Vagina (tissue), 2 donors: ENCODE measurements at places on chromosomes 11 and 22. TPM values are rescaled to one million over a fixed set of nuclear protein-coding genes. Genes with fewer than 3 reads are reported as not detected.

PRMT3 gene
- total RNA-seq: 17.7 TPM

KRTAP5-10 gene
- not detected for total RNA-seq

KBTBD3 gene
- 3.2 TPM for total RNA-seq

GRCh38 chr22:49107561-49107960 lies 720.1 kb downstream of the BRD1 start:
- no peak overlapping the region for H3K4me3 ChIP-seq
- DNase-seq: no peak
- no peaks in the 10 kb centered on the region for H3K36me3 ChIP-seq
- H3K27ac ChIP-seq: no peak overlapping the region
- no peaks in the 10 kb centered on the region for H3K27me3 ChIP-seq
- no peaks in the 10 kb centered on the region for H3K4me1 ChIP-seq

DRD4 gene
- 1.2 TPM for total RNA-seq
